Stimulated activated CD8-positive, alpha-beta memory T cell treated with anti-CD3 and anti-CD28 coated beads, Interleukin-12 subunit alpha, Interleukin-12 subunit beta, amount 100 ng/mL, for 4 hours (primary cell): ENCODE measurements at places on chromosomes 4 and X.

DNA sequence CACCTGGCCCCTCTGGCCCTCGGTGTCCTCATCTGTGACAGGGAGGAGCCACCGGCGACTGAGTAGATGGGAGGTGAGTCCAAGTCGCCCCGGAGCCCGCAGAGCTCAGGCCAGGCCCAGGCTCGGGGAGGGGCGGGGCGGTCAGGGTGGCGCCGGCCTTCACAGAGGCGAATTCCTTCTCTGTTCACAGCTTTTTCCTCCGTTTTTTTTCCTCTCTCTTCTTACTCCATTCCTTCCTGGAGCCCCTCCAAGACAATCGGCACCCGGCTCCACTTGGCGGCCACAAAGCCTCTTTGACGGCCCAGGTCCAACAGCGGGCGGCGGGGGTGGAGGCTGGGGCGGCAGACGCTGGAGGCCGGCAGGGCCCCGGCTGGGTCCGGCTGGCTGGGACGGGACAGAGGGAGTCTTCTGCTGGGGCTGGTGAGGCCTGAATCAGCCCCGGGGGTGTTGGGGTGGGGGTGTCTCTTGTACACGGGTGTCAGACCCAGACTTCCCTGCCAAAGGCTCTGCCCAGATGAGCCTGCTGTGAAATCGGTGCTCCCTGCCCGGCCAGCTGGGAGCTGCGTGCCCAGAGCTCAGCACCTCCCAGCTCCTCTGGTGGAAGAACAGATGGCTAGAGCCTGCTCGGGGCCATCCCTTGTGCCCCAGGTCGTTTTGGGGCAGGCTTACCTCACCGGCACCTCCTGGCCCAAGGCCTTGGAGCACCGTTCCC, 22.6 kb downstream of the FGFRL1 start:
- DNase-seq: no peak

DNA sequence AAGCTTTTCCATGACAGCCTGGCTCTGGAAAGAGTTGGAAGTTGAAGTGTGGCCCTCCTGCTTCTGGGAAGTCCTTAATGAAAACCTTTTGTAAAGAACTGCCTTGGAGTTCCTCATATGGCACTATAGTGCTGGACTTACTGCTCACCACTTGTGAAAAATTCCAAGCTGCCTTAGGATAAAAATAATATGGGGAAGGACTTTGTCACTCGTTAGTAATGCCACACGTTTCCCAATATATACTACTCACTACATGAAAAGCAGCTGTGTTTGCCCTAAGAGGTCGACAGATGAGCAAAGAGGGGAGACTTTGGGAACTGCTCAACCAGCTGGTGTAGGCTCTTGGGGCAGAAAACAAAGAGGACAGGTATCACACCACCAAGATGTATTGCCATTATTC, 11.7 kb downstream of the OPHN1 start:
- no peak for DNase-seq

DNA sequence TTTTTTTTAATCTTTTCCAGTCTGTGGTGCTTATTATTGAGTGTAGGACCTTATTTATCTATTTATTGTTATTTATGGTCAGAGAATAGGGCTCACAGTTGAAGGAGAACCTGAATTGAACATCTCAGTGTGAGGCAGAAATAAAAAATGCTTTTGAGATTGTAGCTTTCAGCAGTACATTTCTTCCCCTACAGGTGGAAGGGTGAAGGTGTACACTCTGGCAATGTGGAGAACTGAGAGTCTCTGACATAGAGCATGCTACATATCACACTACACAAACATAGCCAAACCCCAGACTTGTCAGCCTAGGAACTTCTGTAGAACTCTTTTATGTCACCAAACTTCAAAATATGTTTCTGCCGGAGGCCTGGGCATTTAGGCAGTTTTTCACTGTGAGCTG, 140.2 kb downstream of the STIM2 start:
- no peak for DNase-seq

GRCh38 chr4:44326741-44327140, 121.9 kb downstream of the KCTD8 start:
- DNase-seq: no peak

DNA sequence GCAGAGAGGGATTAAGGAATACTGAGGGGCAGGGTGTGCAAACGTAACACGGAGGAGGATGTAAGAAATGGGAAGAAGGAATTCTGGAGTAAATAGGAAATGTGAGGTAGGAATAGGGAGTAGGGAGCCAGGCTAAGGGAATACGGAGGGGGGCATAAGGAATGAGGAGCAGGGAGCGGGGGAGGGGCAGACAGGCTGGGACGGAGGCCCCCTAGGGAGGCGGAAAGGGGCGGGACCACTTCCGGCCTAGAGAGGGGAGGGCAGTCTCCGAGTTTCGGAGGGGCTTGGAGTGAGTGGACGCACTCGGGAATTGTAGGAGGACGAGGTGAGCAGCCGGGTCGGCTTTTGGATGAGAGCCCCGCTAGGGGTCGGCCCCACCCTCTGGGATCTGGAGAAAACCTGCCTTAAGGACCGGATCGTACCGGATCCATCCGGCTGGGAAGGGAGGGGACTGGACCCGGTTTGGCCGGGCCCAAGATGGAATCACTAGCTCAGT, 612 bp downstream of the MAGED2 start:
- DNase-seq: peak; percentile 20

DNA sequence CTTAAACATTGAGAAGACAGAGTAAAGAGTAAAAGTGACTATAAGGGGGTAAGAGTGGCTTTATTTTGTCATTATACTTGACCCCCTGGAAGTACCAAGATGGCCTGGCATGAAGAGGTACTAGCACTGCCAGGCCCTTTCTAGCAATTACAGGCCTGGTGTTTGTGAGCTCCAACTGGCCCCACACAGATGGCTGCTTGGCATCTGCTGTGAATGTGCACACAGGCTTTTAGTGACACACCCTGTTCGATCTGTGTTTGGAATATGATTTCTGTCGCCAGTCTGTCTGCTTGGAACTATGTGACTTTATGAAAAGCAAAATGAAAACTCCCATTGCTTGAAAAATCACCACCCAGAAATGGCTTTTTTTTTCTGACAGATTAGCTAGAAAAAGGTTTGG, 123.3 kb downstream of the CLCN4 start:
- DNase-seq: no peak

DNA sequence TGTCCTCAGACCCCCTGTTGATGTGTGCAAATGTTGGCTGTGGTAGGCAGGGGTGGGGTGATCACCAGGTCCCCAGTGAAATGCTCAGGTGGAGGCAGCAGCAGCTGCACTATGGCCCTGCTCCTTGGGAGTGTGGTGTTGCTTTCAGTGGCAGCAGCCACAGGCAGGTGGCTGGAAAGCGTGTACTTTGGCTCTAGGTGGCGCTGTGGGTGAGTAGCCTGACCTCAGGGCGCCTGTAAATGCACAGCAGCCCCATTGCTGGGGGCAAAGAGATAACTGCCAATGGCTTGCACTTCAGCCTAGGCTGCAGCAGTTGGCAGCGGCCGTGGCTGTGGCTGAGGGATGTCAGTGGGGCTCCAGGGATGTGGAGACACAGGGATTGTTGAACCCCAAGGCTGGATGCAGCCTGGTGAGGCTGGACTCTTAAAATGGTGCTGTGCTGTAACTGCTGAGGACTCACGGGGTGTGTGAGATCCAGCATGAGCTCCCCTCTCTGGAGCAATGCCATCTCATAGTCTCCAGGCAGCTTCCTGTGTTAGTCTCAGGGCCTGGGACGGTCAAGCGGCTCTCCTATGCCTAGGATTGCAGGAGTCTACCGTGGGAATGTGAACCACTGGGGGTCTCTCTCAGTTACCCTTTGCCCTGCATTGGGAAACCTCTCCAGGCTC, 421.7 kb upstream of the HTR2C start:
- DNase-seq: no peak

- DNase-seq: no peak
Observed at GRCh38 chr4:139596034-139596683, 40.1 kb upstream of the SETD7 start.

DNA sequence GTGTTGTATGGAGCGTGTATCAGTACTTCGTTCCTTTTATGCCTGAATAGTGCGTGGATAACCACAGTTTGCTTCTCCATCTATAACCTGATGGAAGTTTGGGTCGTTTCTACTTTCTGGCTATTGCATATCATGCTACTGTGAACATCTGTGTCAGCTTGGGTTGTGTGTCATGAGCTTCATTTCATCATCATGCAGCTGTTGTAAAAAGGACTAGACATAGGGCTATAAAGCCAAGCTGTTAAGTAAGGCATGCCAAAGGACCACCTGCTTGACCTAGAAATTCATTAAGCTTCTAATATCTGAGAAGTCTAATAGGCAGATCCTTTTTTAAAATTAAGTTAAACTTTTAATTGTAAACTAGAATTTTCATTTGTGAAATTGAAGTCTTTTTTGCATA, 18.4 kb downstream of the SMS start:
- no peak for DNase-seq

GRCh38 chrX:78753571-78753970, 6.1 kb downstream of the LPAR4 start:
- no peak for DNase-seq
